ENCODE measurements at places on chromosomes 2 and 18.
A peak's percentile ranks its signal among the peaks of the same experiment; 100 is the strongest.

DNA sequence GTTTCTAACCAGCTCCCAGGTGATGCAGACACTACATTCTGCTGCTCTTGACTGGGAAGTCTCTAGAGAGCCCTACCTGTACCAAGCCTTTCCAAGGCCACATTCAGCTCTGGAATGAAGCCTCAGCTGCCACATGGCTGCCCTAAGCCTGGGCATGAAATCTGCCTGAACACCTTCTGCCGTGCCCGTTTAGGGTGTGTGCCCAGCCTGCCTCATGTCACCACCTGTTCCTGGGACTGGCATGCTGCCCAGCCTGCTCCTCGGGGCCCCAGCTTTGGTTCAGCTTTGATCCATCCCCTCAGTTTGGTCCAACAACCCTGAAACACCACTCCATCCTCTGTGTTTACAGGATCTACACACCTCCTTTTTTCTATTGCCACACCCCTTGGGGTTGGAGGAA, 210.9 kb downstream of the L3MBTL4 start:
- no peak for DNase-seq

DNA sequence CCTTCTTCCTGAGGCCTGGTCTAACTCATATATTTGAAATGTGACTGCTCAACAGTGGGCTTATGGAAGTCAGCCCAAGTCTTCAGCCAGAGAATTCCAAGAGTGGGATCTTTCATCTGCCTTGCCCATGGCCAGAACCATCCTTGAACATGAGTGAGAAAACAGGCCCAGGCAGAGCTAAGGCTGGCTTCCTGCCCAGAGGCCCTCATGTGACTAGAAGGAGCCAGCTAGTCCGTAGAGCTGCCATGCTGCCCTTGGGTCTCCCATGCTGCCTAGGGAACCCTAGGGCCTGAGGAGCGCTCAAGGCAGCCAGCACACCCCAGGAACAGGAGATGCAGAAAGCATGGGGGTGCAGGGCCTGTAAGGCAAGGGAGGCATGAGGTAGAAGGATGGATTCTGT, 203.6 kb downstream of the FHOD3 start:
- no peak for DNase-seq

GRCh38 chr2:124241-124880, 78.1 kb upstream of the FAM110C start:
- no peak for DNase-seq

GRCh38 chr2:23293731-23294130, 91.2 kb upstream of the KLHL29 start:
- no peak for DNase-seq

DNA sequence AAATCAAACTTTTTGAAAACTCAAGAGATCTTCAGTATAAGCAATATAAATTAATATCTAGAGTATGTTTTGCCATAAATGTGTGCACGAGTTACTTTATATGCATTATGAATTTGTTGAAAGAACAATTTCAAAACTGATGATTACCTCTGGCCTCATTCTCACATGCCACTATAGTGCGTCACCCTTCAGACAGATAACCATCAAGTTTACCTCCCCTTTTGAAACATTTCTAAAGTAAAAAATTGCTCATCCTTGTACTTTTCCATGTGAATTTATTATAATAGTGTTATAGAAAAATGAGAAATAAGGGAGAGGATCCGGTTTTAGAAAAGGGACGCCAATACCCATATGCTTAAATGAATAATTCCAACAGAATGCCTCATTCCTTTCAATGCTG, 38.3 kb downstream of the ZEB2 start:
- DNase-seq, result no peak

DNA sequence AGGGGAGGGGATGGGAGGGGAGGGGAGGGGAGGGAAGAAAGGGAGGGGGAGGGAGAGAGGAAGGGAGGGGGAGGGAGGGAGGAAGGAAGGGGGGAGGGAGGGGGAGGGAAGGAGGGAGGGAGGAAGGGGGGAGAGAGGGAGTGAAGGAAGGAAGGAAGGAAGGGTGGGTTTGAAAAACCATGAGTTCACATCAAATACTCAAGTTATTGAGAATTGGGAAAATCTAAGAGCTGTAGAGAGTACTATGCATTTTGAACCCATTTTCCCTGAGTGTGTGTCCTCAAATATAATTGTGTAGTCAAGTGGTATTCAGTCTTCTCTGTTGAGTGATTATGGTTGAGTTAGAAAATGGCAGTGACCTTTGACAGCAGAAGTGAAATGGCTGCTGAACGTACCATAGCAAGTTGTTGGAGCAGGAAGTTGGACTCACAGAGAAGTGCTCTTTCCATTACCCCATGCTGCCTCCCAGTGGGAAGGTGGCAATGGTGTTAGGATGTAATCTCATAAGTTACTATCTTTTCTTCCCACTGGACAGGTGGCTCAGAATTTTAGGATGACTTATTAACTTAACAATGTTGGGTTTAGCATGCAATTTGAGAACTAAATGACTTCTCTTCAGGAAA, 214.6 kb downstream of the SETBP1 start:
- peak; percentile 38 for DNase-seq

DNA sequence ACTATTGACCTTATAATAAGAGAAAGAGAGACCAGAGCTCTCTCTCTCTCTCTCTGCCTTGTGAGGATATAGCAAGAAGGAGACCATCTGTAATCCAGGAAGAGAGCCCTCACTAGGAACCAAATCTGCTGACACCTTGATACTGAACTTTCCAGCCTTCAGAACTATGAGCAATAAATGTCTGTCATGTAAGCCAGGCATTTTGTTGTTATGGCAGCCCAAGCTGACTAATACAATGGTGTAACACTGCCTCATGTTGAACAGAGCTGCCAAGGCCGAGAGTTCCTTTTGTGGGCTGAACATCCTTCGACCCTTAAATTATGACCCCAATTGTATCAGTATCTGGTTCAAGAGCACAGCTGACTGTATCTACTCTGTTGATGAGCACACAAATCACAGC, 108.0 kb downstream of the LRRC30 start:
- DNase-seq, result no peak

GRCh38 chr2:45821558-45822271, 170.2 kb downstream of the PRKCE start:
- DNase-seq, result no peak

DNA sequence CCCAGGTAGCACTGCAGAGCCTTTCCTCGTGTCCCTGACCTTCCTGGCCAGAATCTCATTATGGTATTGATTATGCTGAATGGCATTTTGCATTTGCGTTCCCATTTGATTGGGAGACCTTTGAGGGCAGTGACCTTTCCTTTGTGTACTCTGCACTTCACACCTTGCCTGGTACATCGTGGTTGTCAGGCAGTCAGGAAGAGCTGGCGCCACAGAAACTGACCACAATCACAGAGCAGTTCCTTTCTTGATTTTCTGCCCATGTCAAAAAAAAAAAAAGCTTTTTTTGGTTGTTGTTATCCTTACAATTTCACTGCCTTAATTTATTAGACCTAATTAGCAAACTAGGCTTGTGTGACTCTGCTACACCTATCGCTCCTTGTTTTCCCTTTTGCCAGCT, 8.9 kb upstream of the KLHL29 start:
- DNase-seq, result no peak

- DNase-seq, result no peak
Observed at GRCh38 chr2:72969706-72970105, 52.4 kb downstream of the EMX1 start.

GRCh38 chr2:196914867-196915460, 11.5 kb downstream of the PGAP1 start:
- no peak for DNase-seq

DNA sequence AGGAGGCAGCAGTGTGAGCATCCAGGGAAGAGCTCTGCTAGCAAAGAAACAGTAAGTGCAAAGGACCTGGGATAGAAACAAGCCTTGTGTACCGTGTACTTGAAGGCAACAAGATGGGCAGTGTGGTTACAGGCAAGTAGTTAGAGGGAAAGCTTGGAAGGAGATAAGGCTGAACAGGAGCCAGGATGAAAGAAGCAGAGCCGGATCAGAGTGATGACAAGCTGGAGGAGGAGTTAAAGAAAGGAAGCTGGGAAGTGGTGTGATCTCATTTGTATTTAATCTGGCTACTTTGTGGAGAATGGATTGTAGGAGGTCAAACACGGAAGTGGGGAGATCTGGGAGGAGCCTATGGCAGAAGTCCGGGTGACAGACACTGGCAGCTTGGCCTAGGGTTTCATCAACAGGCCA, 44.7 kb upstream of the VPS54 start:
- peak; percentile 87 for DNase-seq

DNA sequence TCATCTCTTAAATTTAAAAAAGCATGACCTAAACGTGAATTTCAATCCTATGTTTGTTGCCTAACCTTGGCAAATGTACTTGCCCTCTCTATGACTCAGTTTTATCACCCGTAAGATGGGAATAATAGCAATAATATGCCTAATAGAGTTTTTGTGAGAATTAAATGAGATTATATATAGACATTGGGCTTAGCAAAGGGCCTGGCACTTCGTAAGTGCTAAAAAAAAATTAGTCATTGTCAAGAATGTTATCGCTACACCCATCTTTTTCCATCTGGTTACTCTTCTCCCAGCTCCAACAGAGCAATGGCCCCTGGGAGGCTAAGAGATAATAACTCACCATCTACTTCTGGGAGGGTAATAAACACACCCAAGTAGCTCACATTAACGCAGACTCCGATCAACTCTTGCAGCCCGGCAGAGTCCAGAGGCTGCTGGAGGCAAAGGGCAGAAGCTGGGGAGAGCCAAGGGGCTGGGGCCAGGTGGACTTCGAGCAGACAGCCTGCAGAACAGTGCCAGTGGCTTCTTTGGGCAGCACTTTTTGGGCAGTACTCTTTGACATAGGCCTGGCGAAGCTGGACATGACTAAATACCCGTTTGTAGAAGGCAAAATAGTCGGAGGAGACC, 63.9 kb upstream of the STPG4 start:
- no peak for DNase-seq

DNA sequence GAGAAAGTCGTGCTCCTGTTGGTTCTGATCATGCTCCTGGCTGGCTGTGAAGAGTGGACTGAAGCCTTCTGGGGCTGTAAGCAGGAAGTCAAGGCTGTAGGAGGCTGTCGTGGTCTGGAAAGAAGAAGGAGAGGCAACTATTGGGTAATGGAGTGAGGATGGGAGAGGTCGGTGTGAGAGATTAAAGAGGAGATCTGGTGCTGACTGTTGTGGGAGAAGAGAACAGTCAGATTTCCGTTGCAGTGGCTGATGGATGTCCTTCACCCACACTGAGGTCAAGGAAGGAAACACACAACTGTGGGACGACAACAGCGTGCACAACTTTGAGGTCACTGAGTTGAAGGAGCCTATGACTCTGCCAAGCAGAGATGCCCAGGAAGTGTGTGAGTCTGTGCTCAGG, 2.8 kb upstream of the PSMD1 start:
- DNase-seq, result no peak

GRCh38 chr2:163401481-163401880, 334.3 kb downstream of the FIGN start:
- DNase-seq, result no peak

DNA sequence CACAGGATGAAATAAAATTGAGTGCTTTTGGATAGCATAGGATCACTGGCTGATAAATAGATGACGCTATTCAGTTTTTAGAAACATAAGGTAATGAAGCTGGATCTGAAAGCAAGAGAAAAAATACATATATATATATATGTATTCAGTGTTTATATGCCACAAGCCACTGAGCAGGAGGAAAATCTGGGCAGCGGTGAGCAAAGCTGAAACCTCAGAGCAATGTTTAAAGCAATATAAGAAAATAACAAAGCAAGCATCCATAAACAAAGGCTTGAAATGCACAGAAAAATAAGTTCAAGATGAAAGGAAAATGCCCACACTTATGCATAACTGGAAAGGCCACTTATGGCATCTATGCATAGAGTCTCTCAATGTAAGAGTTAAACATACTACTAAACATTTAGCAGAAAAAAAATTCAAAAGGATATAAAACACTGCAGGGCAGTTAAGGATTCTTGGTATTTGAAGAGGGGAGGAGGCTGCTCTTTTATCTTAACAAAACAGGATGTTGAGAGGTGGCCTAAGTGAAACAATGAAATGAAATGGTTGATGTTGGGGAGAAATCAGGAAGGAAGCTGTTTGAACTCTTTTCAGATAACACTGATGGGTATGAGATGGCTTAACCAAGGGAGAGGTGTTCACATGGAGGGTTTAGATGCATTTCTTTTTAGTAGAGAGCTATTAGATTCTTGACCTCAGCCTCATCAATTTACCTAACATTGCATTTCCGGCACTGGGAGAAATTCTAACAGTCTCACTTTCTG, 129.1 kb downstream of the ARHGAP15 start:
- no peak for DNase-seq

DNA sequence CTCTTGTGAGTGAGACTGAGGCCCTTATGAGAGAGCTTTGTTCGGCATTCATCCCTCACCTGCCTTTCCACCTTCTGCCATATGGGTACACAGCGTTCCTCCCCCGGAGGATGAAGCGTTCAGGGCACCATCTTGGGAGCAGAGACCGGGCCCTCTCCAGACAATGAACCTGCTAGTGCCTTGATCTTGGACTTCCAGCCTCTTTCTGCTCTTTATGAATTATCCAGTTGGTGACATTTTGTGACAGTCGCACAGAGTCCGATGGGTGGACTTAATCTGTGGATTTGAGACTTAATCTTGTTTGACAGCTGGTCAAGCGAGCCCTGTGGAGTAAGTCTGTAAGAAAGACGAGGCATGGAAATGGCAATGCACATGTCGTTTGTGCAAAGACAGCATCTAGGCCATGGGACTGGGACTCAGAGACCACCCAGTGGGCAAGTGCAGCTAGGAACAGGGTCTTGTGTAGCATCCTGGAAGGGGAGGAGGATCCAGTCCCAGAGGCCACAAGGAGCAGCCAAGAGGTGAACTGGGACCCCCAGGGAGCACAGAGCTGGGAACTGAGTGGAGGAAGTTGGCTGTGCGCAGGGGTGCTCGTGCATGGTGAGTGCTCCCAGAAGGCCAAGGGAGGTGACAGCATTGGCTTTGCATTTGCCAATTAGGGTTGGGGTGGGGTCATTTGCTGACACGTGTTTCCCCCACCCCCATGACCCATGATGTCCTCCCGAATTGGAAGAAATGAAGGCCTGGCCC, 69.5 kb upstream of the HDAC4 start:
- DNase-seq, result no peak

DNA sequence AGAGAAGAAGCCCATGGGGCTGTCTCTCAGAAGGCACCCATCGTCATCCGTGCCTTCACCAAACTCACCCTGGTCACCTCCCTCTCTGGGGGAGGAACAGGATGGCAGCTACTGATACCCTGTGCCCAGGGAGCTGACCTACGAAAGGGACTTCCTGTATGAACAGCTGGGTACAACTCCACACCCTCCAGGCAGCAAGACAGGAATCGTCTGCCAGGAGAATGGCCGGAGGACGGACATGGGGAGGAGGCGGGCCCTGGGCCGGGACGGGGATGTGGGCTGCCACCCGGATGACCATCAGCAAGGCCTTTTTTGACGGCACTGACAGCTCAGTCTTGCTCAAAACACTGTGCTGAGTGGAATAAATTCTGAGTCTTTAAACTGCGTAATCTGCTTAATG, 243.6 kb downstream of the HDAC4 start:
- DNase-seq, result no peak

GRCh38 chr2:119550346-119550745, 6.1 kb downstream of the CFAP221 start:
- no peak for DNase-seq

GRCh38 chr2:219168932-219169331, 897 bp downstream of the SLC23A3 start:
- no peak for DNase-seq

GRCh38 chr18:7646174-7646886, 79.2 kb downstream of the PTPRM start:
- no peak for DNase-seq

Data from SHP77 treated with DMSO at 0.1 percent for 48 hours (cell line).